ENCODE measurements at places on chromosomes 2 and 18.

- DNase-seq = peak; percentile 87
These were observed at the start of gene SLC11A1 for GRCh38 chr2:218381916-218382366. Gene SLC11A1 (plus strand): TSS chr2:218382273. CDS start chr2:218382369, 96 bp downstream.

GRCh38 chr2:61411109-61411508 is 59.8 kb downstream of the USP34 start:
- DNase-seq = no peak

GRCh38 chr2:187377340-187377739 is 70.7 kb downstream of the CALCRL start:
- no peak for DNase-seq

DNA sequence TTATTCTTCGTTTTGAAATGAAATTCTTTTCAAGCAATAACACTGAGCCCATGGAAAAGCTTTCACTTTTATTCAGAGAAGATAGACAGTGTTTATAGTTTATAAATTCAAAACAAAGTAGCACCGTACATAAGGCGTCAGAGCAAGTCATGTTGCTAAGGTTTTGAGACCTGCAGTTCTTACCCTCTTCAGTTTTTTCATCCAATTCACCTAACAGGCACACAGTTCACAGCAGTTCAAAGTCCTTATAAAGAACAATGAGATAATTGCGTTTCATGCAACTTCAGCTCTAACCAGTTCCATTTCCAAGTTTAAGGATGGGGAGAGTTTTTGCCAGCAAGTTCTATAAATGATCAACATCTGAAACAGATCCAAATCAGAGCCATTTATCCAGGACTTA is 96.7 kb downstream of the ARHGAP15 start:
- DNase-seq = no peak

- no peak for DNase-seq
These were observed 160.2 kb downstream of the NCK2 start for GRCh38 chr2:105904938-105905337.

DNA sequence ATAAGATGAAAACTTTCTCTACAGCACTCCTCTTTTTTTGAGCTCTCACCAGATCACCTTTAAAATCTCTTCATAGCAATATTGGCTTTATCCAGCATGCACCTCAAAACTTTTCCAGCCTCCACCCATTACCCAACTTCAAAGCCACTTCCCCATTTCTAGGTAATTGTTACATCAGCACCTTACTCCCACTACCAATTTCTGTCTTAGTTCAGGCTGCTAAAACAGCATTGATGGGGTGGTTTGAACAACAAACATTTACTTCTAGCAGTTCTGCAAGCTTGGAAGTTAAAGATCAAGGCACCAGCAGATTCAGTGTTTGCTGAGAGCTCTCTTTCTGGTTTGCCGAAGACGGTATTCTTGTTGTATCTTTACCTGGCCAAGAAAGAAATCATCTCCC is 114.0 kb upstream of the SLC39A10 start:
- no peak for DNase-seq

DNA sequence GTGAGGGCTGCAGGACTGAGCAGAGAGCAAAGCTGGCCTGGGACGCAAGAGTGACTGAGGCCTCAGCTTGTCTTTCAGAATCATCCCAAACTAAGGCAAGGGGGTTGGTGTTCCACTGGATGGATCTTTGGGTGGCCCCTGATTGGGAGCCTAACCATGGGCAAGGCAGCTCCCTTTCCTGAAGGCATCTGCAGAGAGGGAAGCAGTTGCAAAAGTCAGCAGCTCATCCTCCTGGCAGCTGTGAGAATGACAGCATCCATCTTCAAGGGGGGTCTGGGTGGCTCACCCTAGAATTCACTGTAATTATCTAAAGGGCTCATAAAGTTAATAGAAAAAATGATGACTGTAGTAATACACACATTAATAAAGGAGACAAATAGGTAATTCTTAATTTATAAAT is 46.5 kb upstream of the RAB31 start:
- DNase-seq = no peak

GRCh38 chr18:67742954-67743353 is 226.4 kb upstream of the DSEL start:
- DNase-seq = no peak

GRCh38 chr2:76809136-76809535 is 713.0 kb downstream of the LRRTM4 start:
- DNase-seq = no peak

DNA sequence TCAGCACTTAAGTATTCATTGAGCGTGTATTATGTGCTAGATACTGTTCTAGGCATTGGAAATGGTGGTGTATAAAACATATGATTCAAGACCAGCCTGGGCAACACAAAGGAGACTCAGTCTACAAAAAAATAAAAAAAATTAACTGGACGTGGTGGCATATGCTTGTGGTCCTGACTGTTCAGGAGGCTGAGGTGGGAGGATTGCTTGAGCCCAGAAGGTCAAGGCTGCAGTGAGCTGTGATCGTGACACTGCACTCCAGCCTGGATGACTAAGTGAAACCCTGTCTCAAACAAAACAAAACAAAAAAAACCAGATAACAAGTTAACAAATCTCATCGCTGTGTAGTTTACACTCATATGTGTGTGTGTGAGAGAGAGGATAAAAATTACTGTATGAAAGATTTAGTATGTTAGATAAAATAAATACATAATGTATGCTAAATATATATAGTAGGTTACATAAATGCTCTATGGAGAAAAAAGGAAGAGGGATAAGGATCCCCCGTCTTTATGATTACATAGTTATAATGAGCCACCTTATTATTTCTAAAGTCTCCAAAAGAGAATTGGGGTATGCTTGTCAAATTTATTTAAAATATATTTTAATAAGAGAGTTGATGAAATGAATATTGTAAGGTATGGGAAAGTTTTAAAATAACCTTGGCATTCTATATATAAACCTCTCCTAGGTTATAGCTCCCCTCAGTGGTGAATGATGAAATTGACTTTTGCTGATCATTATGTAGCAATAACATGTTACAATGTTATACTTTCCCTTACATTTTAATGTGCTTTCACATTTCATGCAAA is 69.2 kb downstream of the EHBP1 start:
- no peak for DNase-seq

- no peak for DNase-seq
These were observed 548.8 kb upstream of the ZNF804A start for GRCh38 chr2:184049566-184049965.

GRCh38 chr18:10822456-10822855 is 296.6 kb downstream of the NAPG start:
- DNase-seq = no peak

- no peak for DNase-seq
These were observed 19.4 kb upstream of the TTC39C start for GRCh38 chr18:23995180-23995579.

DNA sequence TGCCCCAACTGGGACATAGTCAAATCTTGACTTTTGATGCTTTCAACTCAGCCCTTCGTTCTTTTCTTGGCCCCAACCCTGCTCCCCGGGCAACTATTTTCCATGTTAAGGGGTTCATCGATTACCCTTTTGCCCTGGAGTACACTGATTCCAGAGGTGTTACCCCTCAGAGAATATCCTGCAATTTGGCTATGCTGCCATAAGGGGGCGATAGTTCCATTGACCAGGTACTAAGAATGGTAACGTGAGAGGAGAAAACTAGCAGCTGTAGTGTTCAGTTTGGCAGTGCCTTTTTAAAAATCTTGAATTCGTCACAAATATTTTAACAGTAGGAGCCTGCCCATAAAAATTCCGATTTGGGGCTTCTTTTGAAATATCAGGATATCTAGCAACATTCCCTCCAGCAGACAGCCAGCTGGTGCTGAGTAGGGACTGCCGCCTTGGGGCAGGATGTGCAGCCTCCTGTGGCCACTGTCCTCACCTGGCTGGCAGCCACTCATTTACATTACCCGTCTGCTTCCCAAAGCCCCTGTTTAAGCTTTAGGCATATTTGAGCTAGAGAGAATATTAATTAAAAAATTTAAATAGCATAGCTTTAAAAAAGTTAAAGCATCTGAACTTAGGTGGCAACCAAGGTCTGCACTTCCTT is 146.3 kb upstream of the SKOR2 start:
- DNase-seq = no peak

DNA sequence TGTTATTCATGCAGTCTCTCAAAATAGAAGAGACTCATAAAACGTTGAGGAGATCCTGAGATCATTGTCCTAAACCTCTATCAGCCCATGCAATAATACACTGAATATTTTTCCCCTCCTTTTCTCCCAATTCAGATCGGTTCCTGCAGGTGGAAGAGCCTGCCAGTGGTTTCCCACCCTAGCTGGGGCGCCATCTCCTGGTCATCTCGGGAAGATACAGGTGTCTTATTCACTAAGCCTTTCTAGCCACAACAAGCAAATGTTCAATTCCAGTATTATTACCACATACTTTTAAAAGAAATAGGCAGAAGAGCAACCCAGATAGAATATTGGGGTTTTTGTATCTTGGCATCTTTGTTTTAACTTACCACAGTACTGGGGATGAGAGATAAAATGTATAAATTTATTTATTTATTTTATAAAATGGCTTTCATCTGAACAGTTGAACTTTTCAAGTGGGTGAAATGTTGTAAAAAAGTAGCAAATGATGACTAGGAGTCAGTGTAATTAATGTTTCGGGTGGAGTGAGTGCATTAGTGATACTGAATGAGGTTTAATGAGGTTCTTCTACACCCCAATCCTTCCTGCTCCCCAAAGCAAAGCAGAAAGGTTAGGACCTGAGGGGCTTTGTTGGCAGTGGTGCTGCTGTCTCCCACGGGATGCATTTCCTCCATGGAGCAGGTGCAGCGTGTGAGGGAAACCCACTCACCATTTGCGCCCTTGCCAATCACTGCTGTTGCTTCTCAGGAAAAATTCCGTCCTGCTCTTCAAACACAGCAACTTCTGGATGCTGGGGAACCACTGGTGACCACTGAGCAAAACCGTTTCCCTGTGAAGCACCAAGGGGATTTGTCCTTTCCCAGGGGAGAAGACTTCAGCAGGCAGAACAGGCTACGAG is 147.1 kb upstream of the FHL2 start:
- no peak for DNase-seq

GRCh38 chr2:237961637-237962036 is 5.2 kb upstream of the UBE2F start:
- no peak for DNase-seq

DNA sequence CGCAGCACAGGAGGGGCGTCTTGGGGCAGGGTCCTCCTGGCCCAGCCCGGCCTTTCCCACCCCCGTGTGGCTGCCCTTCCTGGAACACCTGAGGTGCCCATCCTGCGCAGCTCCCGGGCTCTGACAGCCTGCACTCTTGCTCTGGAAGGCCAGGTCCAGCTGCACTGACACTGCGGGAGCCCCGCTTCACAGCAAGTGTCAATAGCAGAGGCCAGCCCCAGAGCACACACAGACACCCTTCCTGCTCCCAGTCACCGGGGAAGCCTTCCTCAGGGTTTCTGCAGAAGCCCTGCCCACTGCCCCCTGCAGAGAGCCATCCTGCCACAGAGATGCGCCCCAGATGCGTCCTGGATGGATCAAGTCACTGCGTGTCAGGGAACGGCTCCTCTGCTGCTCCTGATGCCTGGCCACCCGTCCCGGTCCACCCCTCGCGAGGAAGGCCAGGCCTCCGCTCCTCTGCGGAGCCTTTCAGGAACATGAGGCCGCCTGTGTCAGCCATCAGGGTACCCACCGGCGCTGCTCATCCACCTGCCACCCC is 519.2 kb upstream of the MYT1L start:
- DNase-seq = no peak

DNA sequence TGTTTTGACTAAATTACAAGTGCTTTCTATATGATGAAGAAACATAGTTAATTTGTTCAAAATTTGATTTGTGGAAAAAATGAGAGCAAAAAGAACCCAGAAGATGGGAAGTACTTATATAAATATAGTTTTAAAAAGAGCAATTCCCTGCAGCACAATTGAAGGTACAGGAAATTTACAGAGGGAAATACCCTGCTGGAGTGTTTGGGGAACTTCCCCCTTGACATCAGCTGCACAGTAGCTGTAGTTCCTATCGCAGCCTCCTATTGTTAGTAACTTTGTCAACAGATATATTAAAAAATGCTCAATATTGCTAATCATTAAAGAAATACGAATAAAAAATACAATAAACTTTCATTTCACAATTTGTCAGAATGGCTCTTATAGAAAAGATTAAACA is 1118.8 kb upstream of the ZEB2 start:
- DNase-seq = no peak

- no peak for DNase-seq
These were observed 331.0 kb downstream of the METTL4 start for GRCh38 chr18:2240311-2240705.

- no peak for DNase-seq
These were observed 56.5 kb downstream of the BCL11A start for GRCh38 chr2:60496956-60497355.

DNA sequence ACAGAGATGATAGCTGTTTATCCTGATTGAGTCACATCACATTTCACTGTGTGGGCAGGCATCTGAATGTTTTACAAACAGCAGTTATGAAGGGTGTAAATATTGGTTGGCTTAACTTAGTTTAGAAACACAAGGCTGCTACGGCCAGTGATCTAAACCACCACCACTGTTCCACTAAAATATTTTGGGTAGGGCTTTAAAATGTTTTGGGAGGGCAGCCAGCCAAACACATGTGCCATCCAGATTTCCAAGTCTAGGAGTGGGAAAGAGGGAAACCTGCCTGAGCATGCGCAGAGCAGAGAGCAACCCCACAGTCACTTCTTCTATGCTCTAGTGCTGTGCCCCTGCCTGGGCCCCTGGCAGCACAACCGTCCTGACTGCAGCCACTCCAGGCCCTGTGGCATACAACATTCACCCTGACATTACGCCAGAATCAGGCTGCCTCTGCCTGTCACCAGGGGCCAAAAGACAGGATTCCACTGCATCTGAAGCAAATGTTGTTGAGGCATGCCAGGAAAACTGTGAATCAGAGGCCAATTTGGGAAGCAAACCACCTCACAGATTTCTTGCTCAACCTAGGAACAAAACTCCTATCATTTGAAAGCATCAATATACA is 74.8 kb upstream of the COL5A2 start:
- DNase-seq = peak; percentile 21

DNA sequence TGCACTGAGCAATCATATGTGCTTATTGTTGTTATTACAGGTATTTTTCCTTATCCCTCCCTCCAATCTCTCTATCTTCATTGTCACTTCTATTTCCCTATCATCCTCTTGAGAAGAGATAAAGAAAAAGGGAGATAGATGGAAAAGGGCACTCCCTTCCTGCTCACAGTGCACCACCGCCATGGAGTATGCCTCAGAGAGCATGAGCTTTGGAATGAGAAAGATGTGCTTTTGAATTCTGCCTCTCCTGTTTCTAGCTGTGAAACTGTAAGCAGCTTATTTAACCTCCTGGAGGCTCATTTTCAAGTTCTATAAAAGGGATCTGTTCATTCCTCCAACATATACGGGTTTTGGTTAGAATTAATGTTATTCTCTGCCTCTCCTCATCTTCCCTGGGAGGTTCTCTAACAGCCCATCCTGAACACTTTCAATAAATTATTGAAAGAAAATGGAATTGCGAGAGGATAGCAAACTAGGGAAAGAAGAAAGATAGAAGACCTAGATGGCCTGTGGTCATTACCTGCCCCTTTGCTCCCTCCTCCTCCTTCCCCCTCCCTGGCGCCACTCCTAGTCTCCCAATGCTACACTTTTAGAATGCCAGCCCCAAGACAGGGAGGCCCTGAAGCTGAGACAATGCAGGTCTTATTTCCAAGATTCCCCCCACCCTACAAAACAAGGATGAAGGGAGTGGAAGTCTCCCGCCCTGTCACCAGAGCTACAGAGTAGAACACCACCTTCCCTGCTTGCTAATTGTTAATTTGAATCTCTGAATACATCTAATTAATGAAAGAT is 37.8 kb downstream of the FIGN start:
- DNase-seq = no peak
